ENCODE measurements at places on chromosomes 13 and 19.
A peak's percentile ranks its signal among the peaks of the same experiment; 100 is the strongest.

- DNase-seq = no peak
Measured at GRCh38 chr13:19726611-19727010, 56.1 kb downstream of the PSPC1 start.

DNA sequence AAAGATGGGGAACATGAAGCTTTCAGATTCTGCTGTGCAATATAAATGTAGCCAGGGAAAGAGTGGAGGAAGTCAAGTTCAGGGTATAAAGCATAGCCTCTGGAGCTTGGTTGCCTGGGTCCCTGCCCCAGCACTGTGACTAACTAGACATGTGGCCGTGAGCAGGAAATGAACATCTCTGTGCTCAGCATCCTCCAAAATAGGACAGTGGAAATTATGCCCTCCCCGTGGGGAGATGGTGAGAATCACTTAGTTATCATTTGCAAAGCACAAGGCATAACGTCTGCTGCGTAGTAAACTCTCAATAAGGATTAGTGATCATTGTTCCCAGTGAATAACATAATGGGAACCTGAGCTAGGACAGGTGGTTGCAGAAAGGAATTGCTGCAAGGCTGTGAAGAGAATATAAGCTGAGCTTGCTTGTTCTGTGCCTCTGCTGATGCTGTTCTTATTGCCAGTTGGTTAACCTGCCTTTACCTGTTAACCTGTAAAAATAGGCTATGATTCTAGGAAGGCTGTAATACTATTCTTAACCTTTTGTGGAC lies 441.0 kb downstream of the COG6 start:
- peak; percentile 44 for DNase-seq

- DNase-seq = no peak
Measured at GRCh38 chr13:38463048-38463447, 113.4 kb downstream of the UFM1 start.

GRCh38 chr19:49151267-49152118 lies 3.7 kb downstream of the HRC start:
- peak; percentile 67 for DNase-seq

DNA sequence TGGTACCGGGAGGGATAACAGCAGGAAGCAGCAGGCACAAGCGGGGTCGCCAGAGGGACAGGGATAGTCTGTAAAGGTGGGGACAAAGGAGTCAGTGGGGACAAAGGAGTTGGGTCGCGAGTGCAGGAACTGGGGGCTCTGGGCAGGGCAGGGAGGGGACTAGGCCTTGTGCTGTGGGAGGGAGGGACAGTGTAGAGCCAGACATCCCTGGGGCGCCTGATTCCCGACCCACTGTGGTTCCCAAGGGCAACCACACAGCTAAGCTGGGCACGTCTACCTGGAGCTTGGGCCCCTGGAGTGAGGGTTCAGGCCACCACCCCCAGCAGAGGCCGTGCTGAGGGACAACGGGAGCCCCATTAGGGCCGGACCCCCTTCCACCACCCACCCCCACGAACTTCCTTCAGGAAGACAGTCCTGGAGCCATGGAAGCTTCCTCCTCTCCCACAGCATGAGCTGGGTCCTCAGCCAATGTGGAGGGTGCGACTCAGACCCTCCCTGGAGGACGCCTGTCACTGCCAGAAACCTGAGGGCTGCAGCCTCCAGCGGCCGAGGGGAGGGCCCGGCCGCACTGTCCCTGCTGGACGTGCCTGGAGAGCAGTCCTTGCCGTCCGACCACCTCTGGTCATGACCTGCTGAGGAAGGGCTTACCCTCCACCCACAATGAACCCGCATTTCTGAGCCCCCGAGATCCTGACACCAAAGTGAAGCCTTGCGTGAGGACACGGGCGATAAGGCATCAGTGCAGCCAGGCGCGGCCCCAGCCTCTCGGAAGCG lies 77.9 kb downstream of the SPACA7 start:
- DNase-seq = no peak

- DNase-seq = no peak
Measured at GRCh38 chr13:41543664-41544300, 86.4 kb downstream of the RGCC start.

DNA sequence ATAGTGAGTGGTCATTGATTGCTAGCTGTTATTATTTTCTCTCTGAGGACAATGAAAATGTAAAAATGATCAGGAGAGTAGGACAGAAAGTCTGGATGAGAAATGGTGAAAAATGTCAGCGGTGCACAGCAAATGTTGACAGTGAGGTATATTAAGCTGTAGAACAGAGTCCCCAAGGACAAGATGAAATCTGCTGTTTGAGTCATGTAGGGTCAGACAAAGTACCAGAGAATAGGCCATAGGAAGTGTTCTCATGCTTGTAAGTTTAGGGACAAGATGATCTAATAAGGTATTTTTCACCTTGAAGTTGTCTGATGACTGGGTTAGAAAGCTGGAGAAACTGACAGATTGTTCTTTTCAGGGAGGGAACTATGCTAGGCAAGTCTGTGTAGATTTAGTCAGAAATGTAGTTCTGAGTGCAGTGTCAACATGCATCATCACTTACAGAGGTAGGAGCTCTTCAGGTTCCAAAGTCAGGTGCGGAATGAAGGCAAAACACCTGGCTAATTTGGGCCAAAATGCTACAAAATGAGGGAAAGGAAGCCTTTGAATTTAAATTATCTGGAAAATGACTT lies 369.3 kb downstream of the DLEU7 start:
- DNase-seq = no peak

DNA sequence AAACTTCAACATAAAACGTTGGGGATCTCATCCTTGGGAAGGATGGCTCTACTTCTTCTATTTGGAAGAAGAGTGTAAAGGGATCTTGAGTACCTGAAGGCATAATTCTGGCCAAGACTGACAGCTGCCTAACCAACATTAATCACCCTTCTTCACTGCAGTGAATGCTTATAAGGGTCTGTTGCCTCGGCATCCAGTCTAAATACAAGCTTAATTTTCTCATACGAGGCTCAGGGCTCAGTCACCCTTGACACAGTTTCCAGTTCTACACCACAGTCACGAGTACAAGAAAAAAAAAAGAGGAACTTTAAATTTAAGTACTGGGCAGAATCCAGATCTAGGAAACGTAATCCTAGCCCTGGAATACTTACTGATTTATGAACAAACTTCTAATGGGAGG lies 9.0 kb downstream of the FPR3 start:
- DNase-seq = no peak

DNA sequence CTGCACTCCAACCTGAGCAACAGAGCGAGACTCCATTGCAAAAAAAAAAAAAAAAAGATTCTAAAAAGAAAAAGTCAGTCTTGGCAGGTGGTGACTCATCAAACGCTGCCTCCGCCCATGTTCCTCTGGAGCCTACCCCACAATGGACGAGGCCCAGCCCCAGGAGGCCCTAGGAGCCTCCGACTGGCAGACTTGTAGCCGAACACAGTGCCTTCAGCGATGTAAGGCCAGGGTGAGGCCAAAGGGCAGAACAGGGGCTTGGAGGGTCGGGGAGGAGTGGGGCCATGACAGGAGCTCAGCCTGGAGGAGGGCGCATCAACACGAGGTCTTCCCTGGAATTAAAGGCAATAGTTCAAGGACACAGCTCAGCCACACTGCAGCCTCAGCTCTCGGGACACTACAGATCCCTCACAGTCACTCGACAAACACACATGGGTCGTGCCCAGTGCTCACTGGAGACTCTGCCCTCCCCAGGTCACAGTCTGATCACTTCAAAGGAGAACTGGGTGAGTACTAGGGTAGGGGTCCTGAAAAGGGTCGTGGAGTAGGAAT lies 5.1 kb downstream of the USE1 start:
- no peak for DNase-seq

GRCh38 chr19:31570718-31571117 lies 221.5 kb upstream of the TSHZ3 start:
- DNase-seq = no peak

DNA sequence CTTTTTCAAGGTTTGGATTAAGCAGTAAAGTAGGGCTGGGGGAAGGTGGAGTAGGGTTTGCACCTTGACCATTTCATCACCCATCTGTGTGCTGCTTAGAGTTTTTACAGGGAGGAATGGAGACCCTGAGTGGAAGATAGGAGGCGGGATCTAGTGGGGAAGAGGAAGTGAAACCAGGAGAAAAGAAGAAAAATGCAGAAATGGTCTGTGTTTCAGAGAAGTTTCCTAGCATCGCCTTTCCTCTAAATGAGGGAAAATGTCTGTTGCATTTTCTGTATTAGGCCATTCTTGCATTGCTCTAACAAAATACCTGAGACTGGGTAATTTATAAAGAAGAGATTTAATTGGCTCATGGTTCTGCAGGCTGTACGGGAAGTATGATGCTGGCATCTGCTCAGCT lies 64.1 kb downstream of the TPT1 start:
- DNase-seq = no peak

DNA sequence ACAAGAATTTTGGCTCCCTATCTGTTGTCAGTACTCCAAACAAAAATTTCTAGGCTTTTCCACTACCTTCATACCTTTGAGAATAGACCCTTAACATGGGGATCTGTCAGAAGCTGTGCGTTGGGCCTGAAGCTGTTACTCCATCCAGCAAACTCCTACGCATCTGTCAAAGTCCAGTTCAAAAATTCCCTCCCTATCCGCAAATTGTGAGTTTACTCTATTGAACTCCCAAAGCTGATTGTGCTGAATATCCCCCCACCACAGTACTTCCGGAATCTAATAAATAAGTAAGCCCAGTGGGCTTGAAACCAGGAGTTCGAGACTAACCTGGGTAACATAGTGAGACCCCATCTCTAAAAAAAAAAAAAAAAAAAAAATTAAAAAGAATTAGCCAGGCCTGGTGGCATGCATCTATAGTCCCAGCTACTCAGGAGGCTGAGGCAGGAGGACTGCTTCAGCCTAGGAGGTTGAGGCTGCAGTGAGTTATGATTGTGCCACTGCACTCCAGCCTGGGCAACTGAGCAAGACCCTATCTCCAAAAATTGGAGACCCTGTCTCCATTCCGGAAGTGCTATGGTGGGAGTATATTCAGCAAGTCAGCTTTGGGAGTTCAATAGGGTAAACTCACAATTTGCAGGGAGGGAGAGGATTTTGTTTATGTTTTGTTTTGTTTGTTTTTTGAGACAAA lies 930 bp upstream of the FBN3 start:
- DNase-seq = no peak

- DNase-seq = no peak
Measured at GRCh38 chr19:2549701-2550191, 73.8 kb downstream of the GADD45B start.

- peak; percentile 49 for DNase-seq
Measured at GRCh38 chr19:50870417-50871089, 2.7 kb upstream of the KLK2 start.

GRCh38 chr19:32864318-32865007 lies 5.1 kb downstream of the SLC7A9 start:
- DNase-seq = no peak

GRCh38 chr13:113759525-113760137 lies 605 bp downstream of the TMEM255B start:
- DNase-seq = no peak

DNA sequence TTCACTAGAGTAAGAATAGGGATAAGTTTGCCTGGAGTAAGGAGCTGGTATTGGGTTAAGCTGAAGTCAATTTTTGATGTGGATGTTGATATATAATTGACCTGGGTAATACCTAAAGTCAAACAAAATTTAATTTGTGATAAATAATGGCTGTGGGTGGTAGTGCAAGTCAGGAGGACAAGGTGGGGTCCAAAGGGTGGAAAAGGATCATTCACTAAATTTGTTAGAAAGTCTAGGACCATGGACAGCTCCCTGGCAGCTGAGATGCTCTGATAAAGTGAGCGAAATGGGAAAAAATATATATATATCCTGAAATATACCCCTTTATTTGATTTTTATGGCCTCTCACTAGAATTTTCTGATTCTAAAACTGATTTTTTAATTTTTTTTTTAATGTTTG lies 463.5 kb downstream of the GPC6 start:
- no peak for DNase-seq

DNA sequence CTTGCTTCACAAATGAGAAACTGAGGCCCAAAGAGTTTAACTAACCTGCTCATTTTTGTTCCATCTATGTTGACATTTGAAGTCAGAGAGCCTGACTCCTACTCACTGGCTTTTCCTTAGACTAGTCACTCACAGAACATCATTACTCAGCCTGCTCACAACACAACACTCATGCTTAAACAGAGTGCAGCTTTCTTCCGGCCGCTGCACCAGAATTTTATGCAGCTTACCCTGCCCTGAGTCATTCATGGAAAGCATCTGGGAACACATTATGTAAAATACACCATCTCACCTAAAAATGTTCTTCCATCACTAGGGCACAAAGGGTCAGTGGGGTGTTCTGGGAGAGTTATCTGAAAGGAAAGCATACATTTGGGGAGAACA lies 303.4 kb downstream of the SPRY2 start:
- DNase-seq = no peak

GRCh38 chr13:63625869-63626268 lies 2210.2 kb upstream of the PCDH20 start:
- no peak for DNase-seq

- no peak for DNase-seq
Measured at GRCh38 chr19:54421169-54421516, 5.9 kb downstream of the TTYH1 start.

- no peak for DNase-seq
Measured at GRCh38 chr13:51552027-51552426, 32.2 kb upstream of the WDFY2 start.
